Stimulated activated CD8-positive, alpha-beta memory T cell treated with anti-CD3 and anti-CD28 coated beads, Interleukin-2, amount 100 ng/mL, for 48 hours (primary cell): ENCODE measurements at places on chromosomes 16 and 17.

DNA sequence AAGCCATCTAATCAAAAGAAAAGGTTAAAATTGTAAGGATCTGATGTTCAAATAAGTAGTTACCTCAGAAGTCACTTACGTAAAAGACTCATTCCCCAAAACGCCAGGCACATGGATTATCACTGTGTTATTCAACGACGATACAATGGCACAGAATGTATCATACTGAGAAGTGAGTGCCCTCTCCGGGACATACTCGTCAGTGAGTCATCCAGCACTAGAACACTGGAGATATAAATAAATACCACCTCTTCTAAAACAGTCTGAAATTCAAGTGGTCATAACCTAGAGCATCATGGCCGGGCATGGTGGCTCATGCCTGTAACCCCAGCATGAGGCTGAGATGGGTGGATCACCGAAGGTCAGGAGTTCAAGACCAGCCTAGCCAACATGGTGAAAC is 24.9 kb downstream of the USP31 start:
- DNase-seq = no peak

GRCh38 chr17:19384723-19385391 is 2.1 kb downstream of the MFAP4 start:
- no peak for DNase-seq

DNA sequence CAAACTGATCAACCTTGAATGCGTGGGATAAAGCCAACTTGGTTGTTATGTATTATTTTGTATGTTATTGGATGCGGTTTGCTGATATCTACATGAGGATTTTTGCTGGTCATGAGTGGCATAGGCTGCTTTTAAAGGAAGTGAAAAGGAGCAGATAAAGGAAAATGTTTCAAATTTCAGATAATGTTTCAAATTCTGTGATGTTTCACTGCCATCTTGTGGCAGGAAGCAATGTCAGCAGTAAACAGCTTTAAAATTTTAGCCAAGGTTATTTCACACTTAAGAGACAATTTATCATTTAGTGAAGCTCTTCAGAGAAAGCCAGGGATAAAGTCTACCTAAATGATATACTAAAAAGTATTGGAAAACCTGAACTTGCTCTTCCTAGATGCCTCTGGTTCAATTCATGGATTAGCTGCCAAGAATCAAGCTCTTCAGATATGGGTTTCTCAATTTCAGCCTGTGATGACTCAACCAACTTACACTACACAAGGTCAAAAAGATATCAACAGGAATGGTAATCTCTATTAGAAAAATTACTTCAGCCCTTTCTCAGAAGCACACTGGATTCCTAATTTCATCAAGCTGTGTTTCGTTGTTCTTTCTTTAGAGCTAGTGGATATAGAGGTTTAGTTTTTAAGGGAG is 136.0 kb upstream of the C17orf78 start:
- DNase-seq = no peak

DNA sequence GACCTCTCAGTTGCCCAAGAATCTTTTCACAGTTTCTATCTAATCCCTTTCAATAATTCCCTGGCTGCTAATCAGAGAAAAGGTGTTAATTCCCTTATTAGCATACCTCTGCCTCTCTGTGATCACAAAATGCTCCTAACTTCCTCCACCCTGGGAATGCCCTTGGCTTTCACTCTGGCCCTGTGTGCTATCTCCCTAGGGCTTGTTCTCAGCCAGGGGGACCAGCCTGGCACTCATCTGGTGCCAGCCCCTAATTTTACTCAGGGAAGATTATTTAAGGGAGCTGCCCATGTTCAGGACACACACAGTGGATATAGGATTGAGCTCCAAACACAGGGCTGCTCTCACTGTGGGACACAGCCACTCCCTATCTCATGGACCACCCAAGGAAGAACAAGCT is 225.2 kb downstream of the GRIN2A start:
- no peak for DNase-seq

DNA sequence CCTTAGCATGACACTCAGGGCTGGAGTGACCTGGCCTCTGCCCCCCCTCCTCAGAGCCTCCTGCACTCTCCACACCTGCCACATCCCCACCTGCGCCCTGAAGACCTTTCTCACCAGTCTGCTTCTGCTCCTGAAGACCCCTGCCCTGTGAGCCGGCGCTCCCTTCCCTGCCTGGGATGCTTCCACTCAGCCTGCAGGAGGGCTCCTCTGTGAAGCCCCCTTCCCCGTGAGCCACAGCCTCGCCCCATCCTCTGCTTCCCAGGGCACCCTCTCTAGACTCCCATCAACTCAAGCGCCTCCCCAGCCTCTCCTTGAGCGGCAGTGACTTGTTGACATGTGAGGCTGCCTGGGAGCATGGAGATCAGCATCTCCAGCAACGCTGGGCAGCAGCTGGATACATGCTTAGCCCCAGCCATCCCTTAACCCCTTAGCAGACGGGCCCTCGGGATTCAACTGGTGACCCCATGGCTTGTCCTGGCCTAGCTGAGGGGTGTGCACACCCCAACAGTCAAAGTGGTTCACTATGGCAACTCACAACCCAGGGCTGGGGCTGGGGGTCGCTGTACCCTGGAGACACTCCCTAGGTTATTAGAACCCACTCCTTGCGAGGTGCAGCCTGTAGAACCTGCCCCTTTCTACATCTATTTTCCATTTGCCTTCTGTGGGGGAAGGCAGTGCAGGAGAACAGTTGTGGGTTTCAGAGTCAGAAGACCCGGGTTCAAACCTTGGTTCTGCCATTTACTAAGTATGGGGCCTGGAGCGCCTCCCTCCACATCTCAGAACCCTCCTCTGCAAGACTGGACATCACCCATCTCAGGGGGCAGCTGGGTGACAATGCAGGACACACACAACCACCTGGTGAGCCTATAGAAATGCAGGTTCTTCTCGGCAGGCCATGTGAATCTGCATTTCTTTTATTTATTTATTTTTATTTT is 21.5 kb downstream of the TMEM235 start:
- no peak for DNase-seq
